Upper lobe of left lung (tissue), 6 donors: ENCODE measurements at places on chromosomes 3 and 15. TPM values are rescaled to one million over a fixed set of nuclear protein-coding genes. Genes with fewer than 3 reads are reported as not detected.

The DNAJC17 gene
- total RNA-seq = 35.2 TPM

The EPB42 gene
- not detected for total RNA-seq

The ADAMTSL3 gene
- 9.4 TPM for total RNA-seq

The SLC9C1 gene
- not detected for total RNA-seq

The FAM81A gene
- 0.61 TPM for total RNA-seq

The RARB gene
- 3.9 TPM for total RNA-seq

The CD86 gene
- total RNA-seq = 15.8 TPM

The GNB4 gene
- total RNA-seq = 28.2 TPM

GRCh38 chr3:60228823-60229222, 1022.4 kb downstream of the FHIT start:
- DNase-seq = no peak
- no peaks in the 10 kb centered on the region for H3K36me3 ChIP-seq
- no peaks in the 10 kb centered on the region for H3K27me3 ChIP-seq
- no peak overlapping the region for H3K4me3 ChIP-seq

DNA sequence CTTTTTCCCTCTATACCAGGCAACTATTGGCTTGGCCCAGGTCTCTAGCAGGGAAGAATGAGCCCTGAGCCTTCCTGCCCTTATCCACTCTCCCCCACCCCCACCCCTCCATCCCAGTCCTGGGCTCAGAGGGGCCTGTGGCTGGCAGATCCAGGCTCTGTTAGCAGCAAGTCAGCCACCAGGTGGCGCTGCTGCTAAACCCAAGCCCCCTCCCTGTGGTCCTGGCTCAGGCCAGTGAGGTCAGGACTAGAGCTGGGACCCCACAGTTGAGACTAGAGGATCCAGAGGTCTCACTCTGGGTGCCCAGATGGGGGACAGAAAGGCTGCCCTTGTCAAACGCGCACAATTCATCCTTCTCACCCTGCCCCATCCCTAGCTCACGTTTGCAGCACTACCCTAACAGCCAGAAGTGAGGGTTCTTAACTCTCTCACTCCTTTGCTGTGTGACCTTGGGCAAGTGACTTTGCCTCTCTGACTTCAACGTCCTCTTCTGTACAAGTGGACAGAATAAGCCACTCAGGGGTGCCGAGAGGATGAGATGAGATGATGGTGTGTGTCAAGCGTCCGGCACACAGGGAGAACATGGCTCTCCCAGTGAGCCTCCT, 46.8 kb upstream of the SLC6A1 start:
- H3K36me3 ChIP-seq = no peaks in the 10 kb centered on the region
- no peak overlapping the region for H3K4me3 ChIP-seq
- H3K27me3 ChIP-seq = no peaks in the 10 kb centered on the region
- H3K4me1 ChIP-seq = no peaks in the 10 kb centered on the region

GRCh38 chr3:183306798-183307671, 54.0 kb downstream of the B3GNT5 start:
- no peak overlapping the region for H3K4me3 ChIP-seq
- H3K4me1 ChIP-seq = peaks cover 15% of the 10 kb centered on the region
- peak; percentile 44 for DNase-seq
- peak overlapping the region; percentile 79 for H3K27ac ChIP-seq
- H3K36me3 ChIP-seq = no peaks in the 10 kb centered on the region

DNA sequence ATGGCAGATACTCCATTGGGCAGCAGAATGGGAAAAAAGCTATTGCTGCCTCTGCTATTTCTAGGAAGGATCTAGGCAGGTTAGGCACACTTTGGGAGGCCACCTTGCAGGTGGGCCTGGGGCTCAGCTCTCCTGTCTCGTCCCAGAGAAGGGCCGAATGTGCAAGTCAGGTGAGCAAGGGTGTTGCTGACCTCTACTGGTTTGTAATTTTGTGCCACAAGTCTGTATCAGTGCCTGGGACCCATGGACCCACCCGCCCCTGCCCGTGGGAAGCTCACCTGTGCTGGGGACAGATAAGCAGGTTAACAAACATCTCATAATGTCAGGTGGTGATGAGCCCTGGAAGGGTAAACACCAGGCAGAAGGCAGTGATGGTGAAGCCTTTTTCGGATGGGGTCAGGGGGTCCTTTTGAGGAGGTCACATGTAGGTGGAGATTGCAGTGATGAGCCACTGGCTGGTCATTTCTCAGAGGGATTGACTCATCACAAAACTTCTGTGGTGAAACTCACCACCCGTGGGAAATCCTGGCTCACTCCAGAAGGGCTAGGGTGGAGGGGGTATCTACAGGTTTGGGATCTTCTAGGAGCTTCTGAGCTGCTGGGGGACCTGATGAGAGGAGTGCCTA, 161.3 kb downstream of the KLF13 start:
- H3K27ac ChIP-seq = peak overlapping the region; percentile 50
- H3K4me3 ChIP-seq = no peak overlapping the region
- no peaks in the 10 kb centered on the region for H3K27me3 ChIP-seq
- DNase-seq = no peak
- H3K4me1 ChIP-seq = peaks cover 22% of the 10 kb centered on the region
- no peaks in the 10 kb centered on the region for H3K36me3 ChIP-seq

- no peaks in the 10 kb centered on the region for H3K27me3 ChIP-seq
- H3K27ac ChIP-seq = no peak overlapping the region
- no peaks in the 10 kb centered on the region for H3K4me1 ChIP-seq
Measured at GRCh38 chr3:20458994-20459716, 273.1 kb upstream of the SGO1 start.

GRCh38 chr3:134964226-134964625, 169.2 kb downstream of the EPHB1 start:
- no peaks in the 10 kb centered on the region for H3K27me3 ChIP-seq
- DNase-seq = no peak

- no peak for DNase-seq
- no peak overlapping the region for H3K27ac ChIP-seq
- H3K4me1 ChIP-seq = peaks cover 22% of the 10 kb centered on the region
Measured at GRCh38 chr15:43519196-43519595, 1.8 kb downstream of the MAP1A start.

DNA sequence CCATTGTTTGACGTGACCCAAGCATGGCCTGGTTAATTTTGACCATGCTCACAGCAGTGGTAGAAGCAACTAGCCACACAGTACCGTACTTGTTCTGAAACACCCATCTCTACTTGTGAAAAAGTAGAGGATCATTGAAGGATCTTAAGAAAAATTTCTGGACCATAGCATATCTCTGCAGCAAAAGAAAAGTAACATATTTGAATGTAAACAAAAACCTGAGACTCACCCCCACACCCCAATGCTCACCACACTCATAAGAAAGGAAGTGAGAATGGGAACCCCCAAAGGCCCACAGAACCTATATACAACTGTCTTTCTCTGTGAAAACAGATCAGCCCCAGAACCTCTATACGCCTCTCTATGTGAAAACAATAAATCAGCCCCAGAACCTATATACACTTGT, 33.8 kb upstream of the TFRC start:
- H3K27ac ChIP-seq = no peak overlapping the region

GRCh38 chr3:29978036-29978435, 628.4 kb upstream of the TGFBR2 start:
- H3K36me3 ChIP-seq = no peaks in the 10 kb centered on the region
- no peak for DNase-seq
- H3K27me3 ChIP-seq = no peaks in the 10 kb centered on the region
- no peaks in the 10 kb centered on the region for H3K4me1 ChIP-seq
- no peak overlapping the region for H3K27ac ChIP-seq
- H3K4me3 ChIP-seq = no peak overlapping the region

DNA sequence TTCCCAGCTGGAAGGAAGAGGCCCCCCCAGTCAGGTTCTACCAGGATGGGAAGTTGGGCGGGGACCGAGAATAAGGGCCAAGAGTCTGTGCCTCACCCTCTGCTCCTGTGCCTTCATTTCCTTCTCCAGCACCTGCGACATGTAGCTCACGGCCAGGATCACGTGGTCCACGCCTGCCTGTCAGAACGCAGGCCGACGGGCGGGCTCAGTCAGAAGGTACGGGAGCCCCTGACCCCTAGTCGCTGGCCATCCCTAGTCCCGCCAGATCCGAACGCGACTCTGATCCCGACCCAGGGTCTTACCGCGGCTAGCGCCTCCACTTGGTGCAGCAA, 489 bp downstream of the GMPPB start:
- peak overlapping the region; percentile 91 for H3K27ac ChIP-seq
- H3K36me3 ChIP-seq = peaks cover 25% of the 10 kb centered on the region
- H3K4me1 ChIP-seq = peaks cover 31% of the 10 kb centered on the region
- H3K4me3 ChIP-seq = peak overlapping the region; percentile 94

- no peak overlapping the region for H3K4me3 ChIP-seq
- H3K27ac ChIP-seq = no peak overlapping the region
- no peaks in the 10 kb centered on the region for H3K27me3 ChIP-seq
Measured at GRCh38 chr15:61069394-61070075, 159.6 kb downstream of the RORA start.

DNA sequence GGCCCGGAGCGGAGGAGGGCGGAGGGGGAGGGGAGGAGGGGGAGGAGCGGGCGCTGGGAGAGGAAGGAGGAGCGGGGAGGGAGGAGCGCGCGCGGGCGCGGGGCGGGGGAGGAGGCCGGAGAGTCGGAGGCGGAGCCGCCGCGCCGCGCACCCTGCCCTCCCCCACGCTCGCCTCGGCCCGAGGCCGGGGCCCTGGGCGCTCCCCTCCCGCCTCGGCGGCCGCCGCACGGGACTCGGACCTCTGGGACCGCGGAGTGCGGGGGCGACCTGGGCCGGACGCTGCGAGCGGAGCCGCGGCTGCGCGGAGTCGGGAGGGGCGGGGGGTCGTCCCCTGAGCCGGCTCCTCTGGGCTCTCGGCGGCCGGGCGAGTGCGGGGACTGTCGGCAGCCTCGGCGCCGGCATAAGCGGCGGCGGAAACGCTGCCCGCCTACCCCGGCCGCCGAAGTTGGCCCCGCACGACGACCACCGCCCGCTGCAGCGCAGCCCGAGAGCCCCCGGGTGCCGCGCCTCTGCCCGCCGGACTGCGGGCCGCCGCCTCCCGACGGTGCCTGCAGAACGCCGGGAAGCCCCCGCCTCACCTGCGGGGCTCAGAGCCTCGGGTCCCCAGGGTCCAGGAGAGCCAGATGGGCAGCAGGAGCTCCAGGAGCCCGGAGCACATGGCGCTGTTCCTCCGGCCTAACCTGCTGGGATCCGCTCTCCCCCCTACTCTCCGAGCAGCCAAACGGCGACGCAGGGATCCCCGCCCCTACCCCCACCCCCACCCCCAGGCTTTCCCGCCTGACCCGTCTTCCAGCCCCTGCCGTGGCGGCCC, 406 bp upstream of the GABRB3 start:
- H3K27ac ChIP-seq = no peak overlapping the region
- H3K36me3 ChIP-seq = no peaks in the 10 kb centered on the region
- H3K27me3 ChIP-seq = no peaks in the 10 kb centered on the region
- no peak for DNase-seq
- H3K4me1 ChIP-seq = peaks cover 10% of the 10 kb centered on the region

DNA sequence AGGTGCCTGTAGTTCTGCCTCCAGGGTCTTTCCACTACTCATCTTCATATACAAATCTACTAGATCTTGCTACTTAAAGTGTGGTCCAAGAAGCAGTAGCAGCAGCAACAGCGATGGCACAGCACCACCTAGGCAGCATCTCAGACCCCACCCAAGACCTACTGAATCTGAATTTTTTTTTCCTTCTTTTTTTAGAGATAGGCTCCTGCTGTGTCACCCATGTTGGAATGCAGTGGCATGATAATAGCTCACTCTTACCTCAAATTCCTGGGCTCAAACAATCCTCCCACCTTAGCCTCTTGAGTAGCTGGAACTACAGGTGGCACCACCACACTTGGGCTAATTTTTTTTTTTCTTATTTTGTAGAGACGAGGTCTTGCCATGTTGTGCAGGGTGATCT, 346.7 kb upstream of the TGFBR2 start:
- H3K4me3 ChIP-seq = no peak overlapping the region
- H3K27ac ChIP-seq = no peak overlapping the region
- H3K4me1 ChIP-seq = peaks cover 11% of the 10 kb centered on the region
- no peaks in the 10 kb centered on the region for H3K27me3 ChIP-seq
- no peaks in the 10 kb centered on the region for H3K36me3 ChIP-seq

GRCh38 chr3:150367757-150368156, 40.3 kb upstream of the TSC22D2 start:
- no peak overlapping the region for H3K27ac ChIP-seq
- H3K36me3 ChIP-seq = no peaks in the 10 kb centered on the region
- peaks cover 12% of the 10 kb centered on the region for H3K4me1 ChIP-seq
- no peak overlapping the region for H3K4me3 ChIP-seq

- DNase-seq = no peak
- no peaks in the 10 kb centered on the region for H3K36me3 ChIP-seq
- H3K27me3 ChIP-seq = no peaks in the 10 kb centered on the region
Measured at GRCh38 chr3:133448478-133449122, 48.7 kb downstream of the BFSP2 start.

DNA sequence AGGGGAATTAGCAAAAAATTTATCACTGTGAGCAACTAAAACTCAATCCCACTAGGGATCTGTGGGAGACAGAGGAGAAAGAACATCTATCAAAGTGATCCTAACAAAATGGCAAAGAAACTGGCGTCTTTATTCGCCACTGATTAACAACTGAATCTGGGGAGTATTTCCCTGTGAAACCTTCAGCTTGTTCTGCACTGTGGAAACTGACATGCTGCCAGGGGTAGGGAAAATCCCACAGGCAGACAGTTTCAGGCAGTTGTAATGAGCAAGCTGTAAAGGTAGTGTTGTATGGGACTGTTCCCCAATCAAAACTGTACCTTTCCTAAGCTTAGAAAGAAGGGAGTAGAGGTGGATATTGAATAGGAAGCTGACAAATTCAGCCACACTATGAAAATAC, 611.7 kb downstream of the VGLL3 start:
- no peaks in the 10 kb centered on the region for H3K27me3 ChIP-seq
- H3K27ac ChIP-seq = no peak overlapping the region
- no peaks in the 10 kb centered on the region for H3K4me1 ChIP-seq
- no peak overlapping the region for H3K4me3 ChIP-seq
- H3K36me3 ChIP-seq = no peaks in the 10 kb centered on the region

DNA sequence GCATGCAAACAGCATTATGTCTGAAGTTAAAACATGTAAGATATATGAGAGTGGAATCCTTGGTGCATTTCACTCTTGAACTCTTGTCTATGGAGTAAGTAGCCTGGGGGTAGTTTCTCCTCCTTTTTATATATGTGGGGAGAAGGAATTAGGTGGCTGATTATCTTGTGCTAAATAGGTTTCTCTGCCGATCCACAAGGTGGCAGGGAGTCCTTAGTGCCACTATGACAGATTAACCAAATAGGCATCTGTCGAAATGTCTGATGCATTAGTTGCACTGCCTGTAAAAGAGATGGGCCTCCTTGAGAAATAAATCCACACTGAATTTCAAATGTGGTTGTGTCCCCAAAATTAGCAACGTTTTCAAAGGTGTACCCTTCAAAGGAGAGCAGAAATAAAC, 170.1 kb downstream of the CNTN4 start:
- no peak for DNase-seq
- H3K36me3 ChIP-seq = no peaks in the 10 kb centered on the region
- H3K4me1 ChIP-seq = no peaks in the 10 kb centered on the region
- H3K4me3 ChIP-seq = no peak overlapping the region
- no peak overlapping the region for H3K27ac ChIP-seq

DNA sequence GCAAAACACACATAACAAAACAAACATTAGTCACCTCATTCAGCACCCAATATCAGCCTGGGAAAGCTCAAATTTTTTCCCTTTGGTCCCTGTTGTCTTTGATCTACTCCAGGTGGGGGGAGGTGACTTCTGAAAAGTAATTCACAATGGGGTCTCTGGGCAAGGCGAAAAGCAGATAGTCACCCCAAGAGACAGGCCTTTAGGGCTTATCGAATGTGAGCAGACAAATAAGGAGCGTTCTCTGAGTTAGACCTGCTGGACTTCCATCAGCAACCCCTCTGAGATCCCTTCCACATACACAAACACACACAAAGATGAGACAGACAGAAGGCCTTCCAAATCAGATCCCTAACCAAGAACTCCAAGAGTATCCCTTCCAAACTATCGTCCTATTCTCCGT, 171.0 kb upstream of the SMAD3 start:
- H3K4me1 ChIP-seq = no peaks in the 10 kb centered on the region
- H3K4me3 ChIP-seq = no peak overlapping the region

GRCh38 chr15:80920271-80920699, 69.3 kb downstream of the MESD start:
- no peaks in the 10 kb centered on the region for H3K4me1 ChIP-seq
- peaks cover 21% of the 10 kb centered on the region for H3K36me3 ChIP-seq
- H3K27me3 ChIP-seq = no peaks in the 10 kb centered on the region
- DNase-seq = no peak
